Mucosa of descending colon (tissue), 3 donors: ENCODE measurements at places on chromosomes 13 and 19. TPM values are rescaled to one million over a fixed set of nuclear protein-coding genes. Genes with fewer than 3 reads are reported as not detected.

Gene CCDC8
- total RNA-seq = 0.75 TPM

Gene FBXO17
- 1.9 TPM for total RNA-seq

Gene ZNF763
- 8.9 TPM for total RNA-seq

Gene LGALS14
- total RNA-seq = not detected

Gene LRRC8E
- 0.32 TPM for total RNA-seq

Gene FGF21
- not detected for total RNA-seq

Gene CGB7
- not detected for total RNA-seq

GRCh38 chr19:45746866-45747265 lies 13.6 kb downstream of the MEIOSIN start:
- DNase-seq = no peak

GRCh38 chr13:114015111-114015968 lies 41.5 kb upstream of the C13orf46 start:
- peak; percentile 61 for DNase-seq

DNA sequence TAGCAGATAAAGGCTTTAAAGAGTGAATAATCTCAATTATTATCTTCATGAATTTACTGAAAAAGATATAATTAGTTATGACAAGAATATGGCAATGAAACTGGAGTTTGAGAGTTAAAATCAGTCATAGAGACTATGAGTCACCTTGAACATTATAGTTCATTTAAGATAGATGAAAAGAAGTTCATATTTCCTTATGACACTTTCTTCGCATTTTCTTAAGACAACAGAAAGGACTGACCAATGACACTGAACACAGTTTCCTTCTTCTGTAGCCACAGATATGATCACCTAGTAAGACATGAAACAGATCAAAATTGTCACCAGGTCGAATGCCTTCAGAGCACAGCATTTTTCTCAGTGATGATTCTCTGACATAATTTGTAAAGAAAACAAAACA lies 202.1 kb downstream of the KLF12 start:
- no peak for DNase-seq

- DNase-seq = no peak
Observed at GRCh38 chr19:6374711-6375410, 872 bp downstream of the PSPN start.

DNA sequence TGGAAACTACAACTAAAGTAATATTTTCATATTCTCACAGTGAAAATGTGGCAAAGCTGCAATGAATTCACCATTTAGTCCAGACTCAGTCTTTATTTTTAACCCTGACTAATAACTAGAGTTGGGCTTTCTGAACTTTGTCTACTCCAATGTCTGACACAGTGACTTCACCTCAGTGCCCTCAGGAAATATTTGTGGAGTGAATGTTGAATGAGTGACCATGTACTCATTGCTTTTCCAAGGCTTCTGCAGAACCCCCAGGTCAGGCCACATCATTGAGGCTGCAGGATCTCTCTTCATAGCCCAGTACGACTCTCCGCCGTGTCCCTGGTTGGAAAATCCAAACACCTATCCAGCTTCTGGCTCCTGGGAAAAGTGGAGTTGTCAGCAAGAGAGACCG lies 1.8 kb downstream of the ZNF175 start:
- no peak for DNase-seq

DNA sequence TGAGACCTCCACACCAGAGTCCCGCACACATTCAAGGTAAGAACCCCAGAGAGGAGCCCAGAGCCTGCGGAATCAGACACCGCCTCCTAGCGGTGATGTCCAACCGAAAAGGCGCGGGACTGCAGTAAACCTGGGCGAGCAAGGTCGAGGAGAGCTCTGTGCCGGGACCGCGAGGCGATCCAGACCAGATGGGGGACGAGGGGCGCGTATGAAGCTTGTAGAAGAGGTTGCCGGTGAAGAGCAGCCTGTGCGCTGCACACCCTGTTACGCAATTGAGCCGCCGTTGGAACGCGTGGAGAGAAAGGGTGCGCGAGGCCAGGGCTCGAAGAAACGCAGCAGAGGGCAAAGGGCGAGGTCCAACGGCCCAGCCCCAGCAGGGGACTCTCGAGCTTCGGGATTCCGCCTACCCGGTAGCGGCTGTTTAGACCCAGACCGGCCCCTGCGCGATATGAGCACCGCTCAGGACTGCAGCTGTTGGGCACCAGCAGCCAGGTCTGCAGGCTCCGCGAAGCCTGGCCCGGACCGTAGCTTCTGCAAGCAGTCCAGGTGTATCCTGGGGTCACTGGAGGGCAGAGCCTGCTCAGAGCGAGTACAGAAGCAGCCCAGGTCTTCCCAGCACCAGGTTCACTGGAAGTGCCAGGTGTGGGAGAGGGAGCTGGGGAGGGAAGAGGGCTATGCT lies 65.9 kb upstream of the ZNF599 start:
- peak; percentile 48 for DNase-seq
